ENCODE measurements at places on chromosomes 2 and 18. TPM values are rescaled to one million over a fixed set of nuclear protein-coding genes. Genes with fewer than 3 reads are reported as not detected.

DNA sequence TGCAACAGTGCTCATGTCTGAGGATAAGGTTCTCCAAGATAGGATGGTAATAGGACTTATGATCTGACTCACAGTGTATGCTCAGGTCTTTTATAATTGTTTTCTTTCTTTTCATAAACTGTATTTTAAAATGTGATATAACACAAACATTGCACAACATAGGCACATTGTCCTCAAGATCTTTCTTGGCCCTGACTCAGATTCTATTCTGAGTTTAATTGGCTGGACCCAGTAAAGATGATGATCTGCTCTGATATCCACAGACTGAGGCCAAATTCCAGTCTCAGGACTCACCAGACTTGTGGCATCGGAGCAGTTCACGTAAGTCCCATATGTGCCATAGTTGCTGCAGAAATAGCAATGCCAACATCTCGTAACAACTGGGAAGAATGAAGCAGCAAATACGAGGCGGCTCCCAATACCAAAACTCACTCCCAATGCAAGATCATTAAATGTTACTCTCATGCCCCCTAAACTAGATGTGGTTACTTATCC, 448.9 kb upstream of the SLC14A2 start:
- no peak overlapping the region for H3K4me3 ChIP-seq
- peaks cover 25% of the 10 kb centered on the region for H3K4me1 ChIP-seq
- H3K27me3 ChIP-seq, result no peaks in the 10 kb centered on the region
- peak; percentile 80 for DNase-seq
- no peak overlapping the region for H3K27ac ChIP-seq

DNA sequence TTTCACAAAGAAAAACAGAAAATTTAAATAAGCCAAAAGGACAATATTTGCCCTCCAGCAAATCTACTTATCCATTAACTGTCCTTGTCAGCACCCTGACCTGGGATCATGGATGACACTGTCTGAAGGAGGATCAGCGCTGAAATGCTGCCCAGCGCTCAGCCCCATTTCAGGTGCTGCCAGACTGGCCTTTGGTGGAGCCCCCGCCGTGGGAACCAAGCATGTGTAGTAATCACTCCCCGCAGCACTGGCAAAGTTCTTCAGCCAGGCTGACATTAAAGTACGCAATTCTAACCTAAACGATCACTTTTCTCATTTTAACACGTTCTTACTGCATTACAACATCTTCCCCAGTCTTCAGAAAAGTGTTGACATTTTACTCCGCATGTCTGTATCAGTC, 108.6 kb upstream of the GPC1 start:
- H3K27ac ChIP-seq, result no peak overlapping the region
- no peaks in the 10 kb centered on the region for H3K36me3 ChIP-seq
- no peaks in the 10 kb centered on the region for H3K4me1 ChIP-seq
- H3K4me3 ChIP-seq, result no peak overlapping the region
- DNase-seq, result no peak

DNA sequence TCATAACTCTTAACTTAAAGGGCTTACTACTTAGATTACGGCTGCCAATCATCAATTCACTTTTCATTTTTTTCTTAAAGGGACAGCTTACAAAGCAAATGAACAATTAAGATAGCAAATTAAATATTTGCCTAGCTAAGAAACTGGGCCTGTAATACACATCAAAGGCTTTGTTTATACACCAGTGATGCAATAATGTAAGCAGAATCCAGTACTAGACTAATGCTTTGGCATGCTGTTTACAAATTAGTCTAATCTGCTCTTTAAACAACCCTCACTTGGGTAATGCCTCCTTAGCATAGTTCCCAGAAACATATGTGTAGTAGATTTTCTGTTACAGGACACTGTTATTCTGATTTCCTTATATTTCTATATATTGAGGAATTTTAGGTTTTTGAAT, 105.8 kb downstream of the ARHGAP28 start:
- DNase-seq, result peak; percentile 76
- no peak overlapping the region for H3K4me3 ChIP-seq
- peaks cover 12% of the 10 kb centered on the region for H3K36me3 ChIP-seq
- H3K4me1 ChIP-seq, result peaks cover 11% of the 10 kb centered on the region

GRCh38 chr18:13680612-13681011, 45.7 kb downstream of the FAM210A start:
- H3K4me3 ChIP-seq, result no peak overlapping the region
- H3K27ac ChIP-seq, result no peak overlapping the region
- no peak for DNase-seq

CFAP65 gene
- not detected for polyA plus RNA-seq

DNA sequence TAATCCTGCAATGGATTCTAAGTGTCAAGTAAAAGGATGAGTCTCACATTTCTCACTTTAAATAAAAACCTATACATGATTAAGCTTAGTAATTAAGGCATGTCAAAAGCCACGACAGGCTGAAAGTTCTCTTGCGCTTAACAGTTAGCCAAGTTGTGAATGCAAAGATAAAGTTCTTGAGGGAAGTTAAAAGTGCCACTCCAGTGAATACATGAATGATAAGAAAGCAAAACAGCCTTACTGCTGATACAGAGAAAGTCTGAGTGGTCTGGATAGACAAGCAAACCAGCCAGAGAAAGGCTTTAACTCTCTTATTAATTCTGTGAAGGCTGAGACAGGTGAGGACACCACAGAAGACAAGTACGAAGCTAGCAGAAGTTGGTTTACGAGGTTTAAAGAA, 12.7 kb downstream of the THOC1 start:
- no peak overlapping the region for H3K27ac ChIP-seq
- H3K36me3 ChIP-seq, result peaks cover 25% of the 10 kb centered on the region
- no peak for DNase-seq
- no peak overlapping the region for H3K4me3 ChIP-seq
- no peaks in the 10 kb centered on the region for H3K27me3 ChIP-seq

CFAP210 gene
- polyA plus RNA-seq, result not detected

DNA sequence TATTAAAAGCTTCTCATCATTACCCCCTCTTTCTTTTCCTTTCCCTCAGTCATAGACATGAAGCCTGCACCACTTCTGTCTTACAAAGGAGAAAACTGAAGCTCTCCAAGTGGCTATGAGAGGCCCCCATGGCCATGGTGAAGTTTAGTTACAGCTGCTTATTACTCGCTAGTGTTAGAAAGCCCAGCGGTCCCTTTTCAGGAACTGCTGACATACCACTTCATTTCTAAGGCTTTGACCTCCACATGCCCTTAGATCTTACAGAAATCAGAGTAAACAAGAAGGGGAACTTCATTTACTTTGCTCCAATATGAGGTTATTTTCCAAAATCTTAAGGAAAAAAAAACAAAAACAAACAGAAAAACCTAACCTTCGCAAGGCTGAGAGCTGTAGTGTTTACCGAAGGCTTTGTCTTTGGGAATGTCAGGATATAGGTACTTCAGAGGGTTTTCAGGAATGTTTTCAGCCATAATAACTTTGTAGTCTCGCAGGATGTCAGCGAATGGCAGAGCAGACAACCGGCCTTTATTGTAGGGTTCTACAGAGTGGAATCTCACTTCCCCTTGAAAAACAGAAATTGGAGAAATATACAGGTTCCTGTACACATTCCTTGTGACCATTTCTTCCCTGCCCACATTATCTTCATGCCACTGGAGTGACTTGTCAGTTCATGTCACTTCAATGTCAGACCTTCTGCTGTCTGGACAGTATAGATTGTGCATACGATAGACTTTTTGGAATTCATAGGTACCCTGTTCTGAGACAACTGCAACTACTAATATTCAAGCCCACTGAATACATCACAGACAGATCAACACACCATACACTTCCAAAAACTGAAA, 18.8 kb upstream of the STAT1 start:
- DNase-seq, result no peak
- peaks cover 6% of the 10 kb centered on the region for H3K4me1 ChIP-seq
- H3K36me3 ChIP-seq, result no peaks in the 10 kb centered on the region

FIGN gene
- polyA plus RNA-seq, result 0.46 TPM
